ENCODE measurements at places on chromosomes 5 and 9.

DNA sequence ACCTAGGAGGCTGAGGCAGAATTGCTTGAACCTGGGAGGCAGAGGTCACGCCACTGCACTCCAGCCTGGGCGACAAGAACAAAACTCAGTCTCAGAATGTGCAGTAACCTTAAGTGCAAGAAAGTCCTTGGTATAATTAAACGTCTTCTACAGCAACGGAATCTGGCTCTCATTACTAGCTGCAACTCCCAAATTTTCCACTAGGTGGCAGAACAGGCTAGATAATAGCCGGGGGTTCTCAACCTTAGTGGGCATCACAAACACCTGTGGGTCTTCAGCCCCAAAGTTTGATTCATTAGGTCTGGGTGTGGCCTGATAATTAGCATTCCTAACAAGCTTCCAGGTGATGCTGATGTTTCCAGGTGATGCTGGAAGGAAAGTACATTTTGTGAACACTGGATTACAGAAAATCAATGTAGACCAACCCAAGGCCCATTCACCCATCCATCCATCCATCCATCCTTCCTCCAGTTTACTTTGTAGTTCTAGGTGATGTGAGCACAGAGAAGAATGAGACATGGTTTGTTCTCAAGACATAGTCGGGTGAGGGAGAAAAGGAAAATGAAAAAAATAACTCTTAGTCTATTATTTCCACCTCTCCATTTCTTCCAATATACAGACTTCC lies 37.3 kb downstream of the FBXW2 start:
- no peak overlapping the region for H3K4me3 ChIP-seq
- H3K4me1 ChIP-seq: no peaks in the 10 kb centered on the region
- no peak overlapping the region for H3K27ac ChIP-seq
- peaks cover 2% of the 10 kb centered on the region for H3K36me3 ChIP-seq
- no peaks in the 10 kb centered on the region for H3K27me3 ChIP-seq

DNA sequence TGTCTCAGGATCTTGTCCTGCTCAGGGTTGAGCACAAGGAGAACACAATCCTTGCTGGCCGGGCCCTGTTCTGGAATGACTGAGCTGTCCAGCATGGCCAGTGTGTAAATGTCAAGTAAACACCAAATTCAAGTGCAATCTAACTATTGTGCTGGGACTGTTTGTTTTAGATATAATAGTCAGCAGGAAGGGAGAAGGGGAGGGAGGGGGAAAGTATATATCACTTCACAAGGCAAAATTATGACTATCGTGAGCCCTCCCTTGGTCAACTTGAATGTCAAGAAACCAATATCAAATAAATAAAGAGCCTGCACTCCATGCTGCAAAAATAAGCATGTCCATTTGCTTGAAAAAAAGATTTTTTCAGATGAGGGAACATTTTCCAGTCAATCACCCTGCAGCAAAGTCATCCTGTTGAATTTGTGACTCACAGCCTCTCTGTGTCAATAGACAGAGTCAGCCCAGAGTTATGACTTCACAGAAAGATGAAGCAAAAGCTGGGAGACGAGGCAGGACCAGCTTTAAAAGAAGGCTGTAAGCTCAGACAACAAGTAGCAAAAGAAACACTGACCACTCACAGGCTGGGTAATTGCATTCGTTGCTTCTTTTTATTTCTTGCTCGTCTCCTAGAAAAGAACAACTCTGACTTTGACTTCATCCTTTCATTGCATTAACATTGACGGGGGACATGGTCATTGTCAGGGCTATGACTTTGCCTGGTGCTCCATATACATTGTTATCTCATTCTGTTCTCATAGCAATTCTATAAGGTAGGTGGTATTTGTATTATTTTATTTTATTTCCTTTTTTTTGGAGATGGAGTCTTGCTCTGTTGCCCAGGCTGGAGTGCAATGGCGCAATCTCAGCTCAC lies 15.3 kb upstream of the KLF4 start:
- H3K36me3 ChIP-seq: no peaks in the 10 kb centered on the region
- H3K27ac ChIP-seq: no peak overlapping the region
- no peak overlapping the region for H3K4me3 ChIP-seq
- H3K27me3 ChIP-seq: no peaks in the 10 kb centered on the region
- H3K4me1 ChIP-seq: no peaks in the 10 kb centered on the region
- DNase-seq: no peak

DNA sequence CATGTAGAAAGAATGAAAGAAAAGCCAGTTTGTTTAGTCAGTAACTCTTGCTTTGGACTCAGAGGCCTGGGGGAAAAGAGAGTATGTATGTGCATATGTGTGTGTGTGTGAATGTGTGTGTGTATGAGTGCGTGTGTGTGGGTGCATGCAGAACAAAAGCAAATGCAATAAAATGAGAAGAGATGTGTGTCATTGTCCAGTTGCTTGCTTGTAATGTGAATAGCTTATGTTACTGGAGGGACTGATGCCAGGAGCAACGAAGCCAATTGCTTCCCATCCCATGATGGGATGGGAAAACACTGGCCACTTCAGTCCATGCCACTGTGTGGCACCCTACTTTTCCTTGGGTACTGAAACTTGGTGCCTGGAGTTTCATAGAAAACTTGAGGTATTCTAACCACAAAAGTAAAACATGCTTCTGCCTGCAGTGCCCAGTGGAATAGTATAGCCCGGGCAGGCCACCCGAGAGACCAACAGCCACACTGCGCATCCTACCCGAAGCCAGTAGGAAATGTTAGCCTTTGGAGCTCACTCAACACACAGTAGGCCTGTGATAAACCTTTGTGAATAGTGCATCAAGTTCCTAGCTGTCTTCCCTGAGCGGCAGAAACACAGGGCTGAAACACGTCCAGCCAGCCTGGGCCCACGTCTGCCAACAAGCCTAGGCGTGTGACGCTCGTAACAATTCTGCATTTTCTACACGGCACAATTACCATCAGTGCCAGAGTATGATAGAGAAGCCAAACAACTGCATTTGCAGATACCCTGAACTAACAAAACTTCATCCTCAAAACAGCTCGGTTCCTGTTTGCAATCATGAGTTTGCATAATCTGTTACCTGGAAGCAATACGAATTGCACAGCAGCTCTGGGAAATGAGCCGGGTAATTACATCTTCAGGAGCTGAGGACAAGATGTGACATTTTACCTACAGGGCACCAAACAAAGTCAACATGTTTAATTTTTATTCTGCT lies 198.1 kb downstream of the SYK start:
- no peak for DNase-seq
- H3K4me3 ChIP-seq: no peak overlapping the region
- H3K27ac ChIP-seq: no peak overlapping the region

GRCh38 chr5:124660229-124661093 lies 86.0 kb downstream of the ZNF608 start:
- H3K4me3 ChIP-seq: no peak overlapping the region
- no peaks in the 10 kb centered on the region for H3K36me3 ChIP-seq
- DNase-seq: no peak
- peaks cover 9% of the 10 kb centered on the region for H3K4me1 ChIP-seq
- H3K27me3 ChIP-seq: no peaks in the 10 kb centered on the region

GRCh38 chr9:127130661-127131538 lies 8.5 kb upstream of the ANGPTL2 start:
- H3K4me1 ChIP-seq: peaks cover 6% of the 10 kb centered on the region
- H3K27ac ChIP-seq: no peak overlapping the region
- H3K4me3 ChIP-seq: no peak overlapping the region
- no peaks in the 10 kb centered on the region for H3K27me3 ChIP-seq
- no peaks in the 10 kb centered on the region for H3K36me3 ChIP-seq
- DNase-seq: no peak

- no peaks in the 10 kb centered on the region for H3K36me3 ChIP-seq
- H3K27ac ChIP-seq: no peak overlapping the region
- no peaks in the 10 kb centered on the region for H3K27me3 ChIP-seq
- no peaks in the 10 kb centered on the region for H3K4me1 ChIP-seq
These were observed 58.6 kb downstream of the PTCD2 start for GRCh38 chr5:72378639-72379289.

- DNase-seq: no peak
- H3K36me3 ChIP-seq: no peaks in the 10 kb centered on the region
- no peak overlapping the region for H3K27ac ChIP-seq
- no peaks in the 10 kb centered on the region for H3K4me1 ChIP-seq
- no peaks in the 10 kb centered on the region for H3K27me3 ChIP-seq
These were observed 90.9 kb downstream of the ANKRD55 start for GRCh38 chr5:56142233-56142613.

DNA sequence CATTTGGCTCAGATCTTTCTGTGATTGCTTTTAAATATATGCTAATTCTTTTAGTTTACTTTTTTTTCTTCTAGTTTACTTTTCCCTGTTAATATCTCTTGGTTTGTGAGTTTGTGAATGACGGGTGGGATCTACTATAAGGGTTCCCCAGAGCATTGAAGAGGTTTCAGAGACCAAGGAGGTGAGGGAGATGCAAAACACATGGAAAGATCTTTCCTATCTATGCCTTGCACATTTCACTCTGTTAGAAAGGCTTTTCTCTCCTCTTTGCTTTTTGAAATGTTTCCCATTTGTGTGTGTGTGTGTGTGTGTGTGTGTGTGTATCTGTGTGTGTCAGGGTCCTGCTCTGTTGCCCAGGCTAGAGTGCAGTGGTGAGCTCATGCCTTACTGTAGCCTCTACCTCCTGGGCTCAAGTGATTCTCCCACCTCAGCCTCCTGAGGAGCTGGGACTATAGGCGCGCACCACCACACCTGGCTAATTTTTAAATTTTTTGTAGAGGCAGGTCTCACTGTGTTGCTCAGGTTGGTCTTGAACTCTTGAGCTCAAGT lies 50.7 kb downstream of the CNTLN start:
- H3K4me3 ChIP-seq: no peak overlapping the region
- DNase-seq: no peak
- H3K4me1 ChIP-seq: 0 out of 2 replicates have a peak, but pooled peaks cover 1% of the 10 kb centered on the region
- no peaks in the 10 kb centered on the region for H3K36me3 ChIP-seq
- H3K27ac ChIP-seq: no peak overlapping the region

DNA sequence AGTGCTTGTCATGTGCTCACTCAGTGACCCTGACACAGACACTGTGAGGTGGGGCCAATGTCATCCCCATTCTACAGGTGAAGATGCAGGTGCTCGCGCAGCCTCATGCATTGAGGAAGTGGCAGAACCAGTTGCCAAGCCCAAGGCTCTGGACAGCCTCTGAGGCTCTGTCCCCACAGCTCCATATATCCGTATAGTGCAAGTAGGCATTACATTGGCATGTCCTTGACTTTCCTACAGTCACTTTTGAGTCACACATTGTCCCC lies 58.8 kb upstream of the ANGPTL2 start:
- H3K36me3 ChIP-seq: no peaks in the 10 kb centered on the region
- H3K27me3 ChIP-seq: no peaks in the 10 kb centered on the region
- H3K4me3 ChIP-seq: no peak overlapping the region
- no peak overlapping the region for H3K27ac ChIP-seq
- DNase-seq: no peak

DNA sequence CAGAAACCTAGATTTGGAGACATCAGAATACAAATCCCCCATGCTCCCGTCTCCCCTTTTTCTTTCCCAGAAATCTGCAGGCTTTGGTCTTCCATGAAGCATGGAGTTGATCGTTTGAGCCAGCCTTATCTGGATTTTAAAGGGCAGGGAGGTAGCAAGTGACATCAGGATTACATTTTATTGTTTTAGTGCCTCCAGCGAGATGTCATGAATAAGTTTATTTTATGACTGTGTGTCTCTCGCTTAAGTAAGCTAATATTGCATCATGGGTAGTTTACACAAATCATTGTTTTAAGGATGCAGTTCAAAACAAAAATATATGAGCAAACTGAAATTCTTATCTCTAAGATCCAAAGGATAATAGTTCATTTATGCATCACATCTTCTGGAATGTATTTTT lies 50.7 kb upstream of the TNFSF8 start:
- no peak overlapping the region for H3K4me3 ChIP-seq
- no peak for DNase-seq
- no peaks in the 10 kb centered on the region for H3K27me3 ChIP-seq
- no peaks in the 10 kb centered on the region for H3K4me1 ChIP-seq

GRCh38 chr9:117665601-117666385 lies 38.4 kb upstream of the TLR4 start:
- no peaks in the 10 kb centered on the region for H3K27me3 ChIP-seq
- DNase-seq: no peak
- H3K4me1 ChIP-seq: no peaks in the 10 kb centered on the region
- no peak overlapping the region for H3K27ac ChIP-seq

DNA sequence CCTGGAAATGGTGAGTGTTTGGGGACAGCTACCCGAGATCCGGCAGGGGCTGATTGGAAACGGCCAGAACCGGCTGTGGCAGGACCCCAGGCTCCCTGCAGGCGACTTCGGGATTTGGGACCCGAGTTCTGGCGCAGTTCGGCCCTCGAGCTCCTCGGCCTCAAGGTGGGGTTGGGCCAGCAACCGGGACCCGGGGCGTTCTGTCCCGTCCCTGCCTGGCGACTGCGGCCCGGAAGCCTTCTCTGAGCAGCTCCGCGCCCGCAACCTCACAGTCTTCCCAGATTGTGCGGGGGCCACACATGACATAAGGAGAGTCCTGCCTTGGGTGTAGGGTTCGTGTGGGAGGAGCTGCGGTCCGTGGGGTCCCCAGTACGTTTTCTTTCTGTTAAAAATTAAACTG lies 23.2 kb upstream of the NEURL1B start:
- no peaks in the 10 kb centered on the region for H3K36me3 ChIP-seq
- no peaks in the 10 kb centered on the region for H3K4me1 ChIP-seq
- no peak overlapping the region for H3K27ac ChIP-seq
- no peak overlapping the region for H3K4me3 ChIP-seq
- no peak for DNase-seq

Measured in iPS DF 6.9 (cell line).